ENCODE measurements at places on chromosomes 5 and 9. TPM values are rescaled to one million over a fixed set of nuclear protein-coding genes. Genes with fewer than 3 reads are reported as not detected.
A peak's percentile ranks its signal among the peaks of the same experiment; 100 is the strongest.

DNA sequence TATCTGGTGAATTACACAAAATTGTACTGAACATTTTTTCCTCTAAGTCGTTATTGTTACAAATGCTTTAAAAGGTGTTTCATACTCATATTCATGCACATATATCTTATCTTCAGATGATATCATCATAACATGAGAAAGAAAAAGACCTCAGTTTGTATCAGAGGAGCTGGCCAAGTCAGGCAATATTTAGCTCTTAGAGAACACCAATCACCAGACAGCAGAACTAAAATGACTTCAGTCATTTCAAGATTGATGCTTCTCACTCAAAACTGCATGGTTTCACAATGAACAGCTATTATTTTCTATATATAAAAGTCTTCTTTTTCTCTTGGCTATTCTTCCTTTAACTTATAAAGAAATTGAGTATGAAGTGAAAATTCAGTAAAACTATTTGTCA is 44.6 kb downstream of the TSSK1B start:
- DNase-seq: no peak

GRCh38 chr5:171604195-171604594 is 181.4 kb upstream of the SMIM23 start:
- DNase-seq: no peak

DNA sequence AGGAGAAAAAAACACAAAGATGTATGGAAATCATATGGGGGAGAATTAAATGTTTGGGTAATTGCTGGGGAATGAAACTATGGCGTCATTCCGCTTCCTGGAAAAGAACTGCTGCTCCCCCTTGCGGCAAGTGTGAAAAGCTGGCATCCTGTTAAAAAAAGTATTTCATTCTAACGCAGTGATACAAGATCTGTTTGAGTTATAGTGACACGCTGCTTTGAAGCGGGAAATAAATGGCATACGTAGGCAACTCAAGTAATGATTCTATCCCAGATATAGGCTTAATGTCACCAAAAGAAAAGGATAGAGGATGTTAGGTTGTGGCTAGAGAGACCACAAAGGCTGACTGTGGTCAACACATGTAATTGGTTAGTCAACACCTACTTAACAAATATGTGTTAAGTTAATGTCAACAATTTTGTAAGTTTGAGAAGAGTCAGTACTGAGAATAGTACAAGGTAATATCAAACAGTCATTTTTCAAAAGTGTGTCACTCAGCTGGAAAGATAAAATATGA is 70.2 kb upstream of the ALDH1A1 start:
- DNase-seq: no peak

DNA sequence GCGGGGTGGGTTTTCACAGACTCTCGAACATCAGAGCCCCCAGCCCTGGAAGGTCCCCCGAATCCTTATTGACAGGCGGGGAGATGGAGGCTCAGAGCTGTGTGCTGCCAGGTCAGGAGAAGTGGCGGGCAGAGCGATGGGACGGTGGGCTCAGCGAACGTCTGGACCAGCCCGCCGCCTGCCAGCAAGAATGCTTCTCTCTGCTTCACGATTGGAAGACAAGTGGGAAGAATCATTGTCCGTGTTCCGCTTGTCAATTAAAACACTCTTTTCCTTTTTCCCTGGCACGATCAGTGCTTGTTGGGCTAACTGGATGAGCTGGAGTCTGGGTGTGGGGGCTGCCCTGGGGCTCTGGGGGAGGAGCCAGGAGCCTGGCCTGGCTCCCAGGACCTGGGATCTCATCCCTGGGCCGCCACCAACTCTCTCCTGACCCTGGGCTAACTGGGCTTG is 1.6 kb downstream of the COL5A1 start:
- no peak for DNase-seq

- no peak for DNase-seq
These were observed 93.9 kb downstream of the GALNT10 start for GRCh38 chr5:154284433-154284832.

- DNase-seq: peak; percentile 100
These were observed at the start of gene HMGCR for GRCh38 chr5:75336615-75337336. Gene HMGCR (plus strand): TSS chr5:75337220. CDS start chr5:75342606, 5,386 bp downstream.

DNA sequence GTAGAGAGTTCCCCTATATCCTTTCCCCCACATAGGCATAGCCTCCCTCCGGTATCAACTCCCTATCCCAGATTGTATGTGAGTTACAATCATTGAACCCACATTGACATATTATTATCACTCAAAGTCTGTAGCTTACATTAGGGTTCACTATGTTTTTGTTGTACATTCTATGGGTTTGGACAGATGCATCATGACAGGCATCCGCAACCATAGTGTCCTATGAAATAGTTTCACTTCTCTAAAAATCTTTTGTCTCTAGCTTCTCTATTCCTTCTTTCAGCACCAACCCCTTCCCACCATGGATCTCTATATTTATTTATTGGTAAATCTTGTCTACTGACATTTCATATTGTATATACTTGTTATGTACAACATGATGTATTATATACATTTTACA is 31.6 kb downstream of the TAF11L14 start:
- no peak for DNase-seq

DNA sequence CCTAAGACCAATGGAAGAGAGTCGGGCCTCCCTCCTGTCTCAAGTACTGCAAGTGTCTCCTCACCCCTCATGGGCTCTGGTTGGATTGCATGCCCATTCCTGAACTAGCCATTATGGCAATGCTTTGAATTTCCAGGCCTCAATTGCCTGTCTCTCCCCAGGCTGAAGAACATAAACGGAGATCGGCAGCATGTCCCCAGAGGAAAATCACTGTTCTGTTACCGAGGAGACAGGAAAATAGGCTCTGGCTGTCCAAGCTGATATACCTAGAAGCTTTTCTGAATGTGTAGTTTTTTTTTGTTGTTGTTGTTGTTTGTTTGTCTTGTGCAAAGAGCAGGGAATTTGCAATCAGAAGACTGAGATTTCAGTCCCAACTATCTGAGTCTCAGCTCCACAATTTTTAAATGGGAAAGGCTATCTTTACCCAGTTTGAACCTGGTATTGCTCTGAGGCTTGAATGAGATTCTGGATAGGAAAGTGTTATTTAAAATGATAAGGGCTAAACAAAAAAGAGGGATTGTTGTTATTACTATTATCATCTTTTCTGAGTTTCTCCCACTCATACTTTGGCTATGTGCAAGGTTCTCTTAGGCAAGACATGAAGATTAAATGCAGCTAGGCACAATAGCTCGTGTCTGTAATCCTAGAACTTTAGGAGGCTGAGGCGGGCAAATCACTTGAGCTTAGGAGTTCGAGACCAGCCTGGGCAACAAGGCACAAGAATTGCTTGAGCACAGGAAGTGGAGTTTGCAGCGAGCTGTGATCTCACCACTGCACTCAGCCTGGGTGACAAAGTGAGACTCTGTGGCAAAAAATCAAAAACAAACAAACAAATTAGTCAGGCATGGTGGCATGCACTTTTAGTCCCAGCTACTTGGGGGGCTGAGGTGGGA is 77.2 kb upstream of the KLF9 start:
- DNase-seq: no peak

DNA sequence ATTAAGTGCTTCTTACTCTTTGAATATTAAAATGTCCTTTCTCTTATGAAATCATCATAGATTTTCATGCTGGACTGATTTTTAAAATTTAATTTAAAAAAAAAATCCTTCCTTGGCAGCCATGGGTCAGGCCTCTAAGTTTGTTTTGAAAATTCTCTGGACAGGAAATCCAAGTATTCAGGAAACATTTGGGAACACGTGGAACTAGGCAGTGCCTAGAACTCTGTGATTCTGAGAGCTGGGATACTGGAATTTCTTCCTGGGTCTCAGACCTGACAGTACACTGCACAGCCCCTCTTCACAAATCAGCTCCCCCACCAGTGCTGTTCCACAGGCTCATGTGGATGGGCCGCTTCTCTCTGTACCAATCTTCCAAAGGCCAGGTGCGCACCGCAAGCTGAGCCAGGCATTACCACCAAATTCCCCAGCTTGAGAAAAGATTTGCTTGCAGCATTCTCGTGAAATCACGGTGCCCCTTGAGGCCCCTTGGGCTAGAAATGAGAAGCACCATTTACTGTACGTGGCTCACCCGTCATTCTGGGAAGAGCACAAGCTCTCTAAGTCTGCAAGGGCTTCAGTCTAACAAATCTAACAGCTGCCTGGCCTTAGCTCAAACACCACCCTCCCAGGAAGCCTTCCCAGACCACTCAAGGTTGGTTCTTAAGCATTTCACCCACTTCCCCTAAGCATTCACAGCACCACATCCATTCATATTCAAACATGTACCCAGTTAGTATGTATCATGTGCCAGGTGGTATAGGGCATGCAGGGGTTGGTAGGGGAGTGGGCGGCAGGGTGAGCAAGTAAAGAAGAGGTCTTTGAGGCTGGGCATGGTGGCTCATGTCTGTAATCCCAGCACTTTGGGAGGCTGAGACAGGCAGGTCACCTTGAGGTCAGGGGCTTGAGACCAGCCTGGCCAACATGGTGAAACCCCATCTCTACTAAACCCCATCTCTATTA is 26.5 kb downstream of the B4GALT1 start:
- DNase-seq: no peak

GRCh38 chr5:14545308-14545707 is 36.3 kb upstream of the OTULINL start:
- DNase-seq: no peak

- DNase-seq: no peak
These were observed 15.6 kb upstream of the TPM2 start for GRCh38 chr9:35705372-35705771.

Gene F2RL1
- 2.8 TPM for total RNA-seq

Gene GRM6
- 0.16 TPM for total RNA-seq

Gene IL4
- total RNA-seq: not detected

Gene EXD3
- total RNA-seq: 14.2 TPM

Gene IFNA14
- total RNA-seq: not detected

Gene MED22
- total RNA-seq: 17.9 TPM

Gene FAM120AOS
- 24.8 TPM for total RNA-seq
